ENCODE measurements at places on chromosomes 4 and X.

DNA sequence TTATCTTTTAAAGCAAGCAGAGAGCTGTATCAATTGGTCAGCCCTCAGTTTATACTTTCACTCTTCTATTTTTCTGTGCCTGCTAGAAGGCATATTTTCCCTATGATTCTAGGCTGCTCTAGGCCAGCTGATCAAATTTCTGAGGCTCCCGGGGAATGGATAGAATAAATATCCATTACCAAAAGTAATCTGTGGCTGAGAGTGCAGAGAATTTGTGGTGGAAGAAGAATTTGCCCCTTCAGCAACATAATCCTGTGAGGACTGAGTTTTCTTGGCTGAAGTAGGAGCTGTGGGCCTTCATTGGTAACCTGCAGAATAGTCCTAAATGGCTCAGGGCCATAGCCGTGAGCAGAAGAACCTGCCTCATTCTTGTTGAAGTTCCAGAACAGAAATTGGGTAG, 314.6 kb upstream of the CASK start:
- no peak for DNase-seq

- DNase-seq: no peak
These were observed 9.2 kb downstream of the SPIN3 start for GRCh38 chrX:56986138-56986537.

DNA sequence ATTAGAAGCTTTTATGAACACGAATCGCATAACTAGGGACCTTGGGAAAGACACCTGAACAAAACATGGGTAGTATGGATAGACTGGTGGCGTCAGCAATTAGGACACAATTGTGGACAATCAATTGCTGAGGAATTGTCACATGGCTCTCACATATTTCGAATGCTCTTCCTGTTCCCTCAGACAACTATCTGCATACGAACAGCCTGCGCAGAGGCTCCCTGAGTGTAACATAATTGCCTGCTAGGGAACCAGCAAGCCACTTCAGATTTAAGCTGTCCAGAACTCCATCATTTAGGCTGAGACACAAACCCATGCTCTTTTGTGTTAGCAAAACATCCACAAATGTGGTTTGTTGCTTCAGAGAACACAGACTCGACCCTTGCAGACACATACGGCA, 160.8 kb downstream of the MGST2 start:
- DNase-seq: no peak

DNA sequence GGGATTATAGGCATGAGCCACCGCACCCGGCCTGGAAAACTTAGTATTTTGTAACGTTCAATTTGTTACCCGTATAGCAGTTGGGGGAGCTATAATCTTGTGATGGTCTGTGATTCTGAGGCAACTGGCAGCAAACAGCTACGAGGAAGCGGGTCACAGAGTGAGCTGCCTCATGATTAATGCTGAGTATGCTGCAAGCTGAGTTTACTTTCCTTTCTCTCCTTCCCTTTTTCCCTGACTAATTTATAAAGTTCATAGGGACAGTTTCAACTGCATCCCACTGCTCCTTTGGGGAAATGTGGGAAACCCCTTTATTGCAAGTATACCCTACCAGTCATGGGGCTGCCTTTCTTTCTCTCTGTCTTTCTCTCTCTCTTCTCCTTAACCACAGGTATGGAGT, 17.7 kb upstream of the ELOVL6 start:
- DNase-seq: no peak

GRCh38 chrX:111511477-111511876, at the start of gene SERTM2:
TSS of gene SERTM2 (plus strand) at chrX:111511645. CDS start at chrX:111518858, 7,213 bp downstream.
- no peak for DNase-seq

DNA sequence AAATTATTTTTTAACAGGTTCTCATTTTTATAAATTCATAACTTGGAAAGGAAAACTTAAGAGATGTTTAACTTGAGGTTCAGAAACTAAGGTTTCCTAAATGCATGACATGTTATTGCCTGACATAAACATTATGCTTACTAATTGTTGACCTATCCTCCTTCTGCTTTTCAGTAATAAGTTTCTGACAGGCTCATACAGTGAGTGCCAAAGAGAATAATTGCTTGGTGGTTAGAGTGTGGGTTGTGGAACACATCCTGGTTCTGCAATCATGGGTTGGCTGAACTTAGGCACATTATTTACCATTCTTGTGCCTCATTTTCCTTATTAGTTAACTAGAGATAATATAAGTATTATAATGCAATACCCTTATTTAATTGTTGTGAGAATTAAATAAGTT, 56.5 kb downstream of the BMPR1B start:
- no peak for DNase-seq

DNA sequence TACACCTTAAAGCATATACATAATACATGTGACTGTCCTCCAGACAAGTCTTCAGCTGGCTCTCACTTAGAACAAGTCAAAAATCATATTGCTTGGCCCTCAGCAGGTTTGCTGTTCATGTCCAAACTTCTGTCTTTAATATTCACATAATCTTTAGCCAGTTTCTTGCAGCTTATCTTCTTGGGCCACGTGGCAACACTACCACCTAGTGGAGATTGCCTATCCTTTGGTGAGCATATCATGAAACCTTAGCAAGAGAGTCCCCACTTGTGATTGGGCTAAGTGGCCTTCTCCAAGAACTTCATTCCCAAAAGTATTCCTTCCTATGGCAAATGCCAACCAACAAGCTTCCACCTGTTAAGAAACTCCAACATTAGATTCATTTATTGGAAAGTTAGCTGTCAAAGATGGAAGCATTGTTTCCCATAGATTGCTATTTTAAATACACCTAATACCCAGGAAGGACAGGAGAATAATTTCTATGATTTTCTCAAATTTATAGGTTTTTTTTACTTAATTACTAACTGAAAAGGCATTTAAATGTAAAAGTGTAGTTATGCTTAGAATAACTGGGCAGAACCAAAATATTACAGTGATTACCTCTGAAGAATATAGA, 231.9 kb upstream of the INTU start:
- DNase-seq: no peak

DNA sequence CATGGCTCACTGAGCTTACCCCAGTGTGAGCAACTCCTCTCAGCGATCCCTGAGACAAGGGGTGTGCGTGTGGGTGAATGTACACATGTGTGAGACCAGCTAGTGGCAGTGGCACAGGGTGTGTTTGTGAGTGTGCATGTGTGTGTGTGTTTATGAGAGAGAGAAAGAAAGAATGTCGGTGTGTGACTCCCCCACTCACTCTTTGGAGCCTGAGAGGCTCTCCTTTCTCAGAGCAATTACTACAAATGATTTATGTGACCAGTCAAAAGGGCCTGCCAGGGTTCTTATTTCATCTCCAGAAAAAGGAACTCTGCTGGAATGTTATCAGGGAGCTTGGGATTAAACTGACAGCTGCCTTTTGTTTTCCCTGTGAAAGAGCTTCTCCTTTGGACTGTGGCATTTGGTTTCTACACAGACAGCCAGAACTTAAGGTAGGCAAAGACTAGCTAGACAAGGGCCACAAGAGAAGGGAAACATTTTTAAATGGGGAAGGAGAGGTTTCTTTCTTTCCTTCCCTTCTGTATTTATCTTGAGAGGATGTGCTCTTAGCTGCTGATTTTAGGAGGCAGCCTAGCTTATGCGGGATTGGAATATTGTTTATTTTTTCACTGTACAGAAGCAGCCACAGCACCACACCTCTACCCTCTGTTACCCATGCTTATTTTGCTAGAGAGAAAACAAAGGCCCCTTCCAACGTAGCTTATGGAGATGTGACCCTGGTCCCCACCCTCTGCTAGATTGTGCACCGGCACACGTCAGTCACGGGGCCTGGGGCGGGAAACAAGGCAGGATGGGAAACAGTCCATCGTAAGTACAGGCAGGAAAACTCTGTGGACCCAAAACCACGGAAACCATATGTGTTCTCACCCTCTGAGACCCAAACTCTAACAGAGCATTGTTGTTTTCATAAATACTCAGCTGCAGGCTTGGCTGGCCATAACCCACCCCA, 143.5 kb downstream of the MGST2 start:
- no peak for DNase-seq

DNA sequence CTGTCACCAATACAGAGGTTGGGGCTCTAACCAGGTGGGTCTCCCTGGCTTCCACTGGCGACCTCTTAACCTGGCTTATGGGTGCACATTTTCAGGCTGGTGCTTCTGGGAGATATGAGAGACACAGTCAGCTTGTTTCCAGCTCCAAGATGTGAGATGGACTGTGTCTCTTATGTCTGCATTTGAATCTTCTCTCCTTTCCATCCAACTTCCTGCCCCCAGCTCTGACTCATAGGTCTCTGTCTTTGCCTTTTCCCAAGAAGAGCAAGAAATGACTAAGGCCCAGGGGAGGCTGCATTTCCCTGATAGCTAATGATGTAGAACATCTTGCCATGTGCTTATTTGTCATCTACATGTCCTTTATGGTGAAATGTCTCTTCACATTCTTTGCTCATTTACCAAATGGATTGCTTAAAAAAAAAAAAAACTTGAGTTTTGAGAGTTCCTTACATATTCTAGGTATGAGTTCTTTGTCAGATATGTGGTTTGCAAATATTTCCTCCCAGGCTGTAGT, 3.2 kb upstream of the UXT start:
- DNase-seq: no peak

DNA sequence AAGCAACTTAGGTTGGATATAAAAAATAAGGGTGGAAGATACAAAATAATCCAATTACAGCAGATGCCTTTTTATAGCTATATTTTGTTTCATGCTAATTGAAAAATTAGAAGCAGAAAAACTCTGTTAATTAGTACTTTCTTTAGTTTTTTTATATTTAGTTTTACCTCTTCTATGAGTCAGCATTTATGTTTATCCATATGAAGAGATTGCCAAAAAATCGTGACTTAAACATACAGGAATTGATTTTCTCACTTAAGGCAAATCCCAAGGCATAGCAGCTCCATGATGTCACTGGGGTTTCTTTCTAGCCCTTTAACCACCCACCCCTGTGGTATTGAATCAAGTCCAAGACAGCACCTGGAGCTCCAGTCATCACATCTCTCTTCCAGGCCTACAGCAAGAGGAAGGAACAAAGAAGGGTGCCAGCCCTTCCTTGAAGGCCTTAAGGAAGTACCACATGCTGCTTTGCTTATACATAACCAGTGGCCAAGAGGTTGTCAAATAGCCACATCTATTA, 365.8 kb upstream of the TENM3 start:
- DNase-seq: no peak

DNA sequence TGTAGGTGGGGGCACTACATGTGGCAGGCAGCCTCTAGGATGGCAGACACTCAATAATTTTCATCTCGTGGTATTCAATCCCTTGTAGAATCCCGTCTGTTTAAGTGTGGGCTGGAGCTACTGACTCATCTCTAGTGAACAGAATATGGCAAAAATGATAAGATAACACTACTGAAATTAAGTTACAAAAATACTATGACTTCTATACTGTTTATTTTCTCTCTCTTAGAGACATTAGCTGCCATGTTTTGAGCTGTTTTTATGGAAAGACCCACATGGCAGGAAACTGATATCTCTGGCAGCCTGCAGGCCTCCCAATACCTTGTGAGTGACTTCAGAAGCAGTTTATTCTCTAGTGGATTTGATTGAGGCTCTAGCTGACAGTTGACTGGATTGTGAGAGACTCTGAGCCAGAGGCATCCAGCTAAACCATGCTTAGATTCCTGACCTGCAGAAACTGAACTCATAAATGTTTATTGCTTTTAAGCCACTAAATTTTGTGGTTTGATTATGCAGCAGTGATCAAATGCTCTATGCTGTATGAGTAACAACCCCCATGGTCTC, 298.8 kb upstream of the CTSO start:
- DNase-seq: no peak

GRCh38 chr4:108596344-108596743, 24.0 kb upstream of the RPL34 start:
- no peak for DNase-seq

GRCh38 chrX:8653956-8654355, 78.0 kb downstream of the ANOS1 start:
- no peak for DNase-seq

GRCh38 chr4:10182446-10183424, 66.1 kb upstream of the WDR1 start:
- peak; percentile 12 for DNase-seq

DNA sequence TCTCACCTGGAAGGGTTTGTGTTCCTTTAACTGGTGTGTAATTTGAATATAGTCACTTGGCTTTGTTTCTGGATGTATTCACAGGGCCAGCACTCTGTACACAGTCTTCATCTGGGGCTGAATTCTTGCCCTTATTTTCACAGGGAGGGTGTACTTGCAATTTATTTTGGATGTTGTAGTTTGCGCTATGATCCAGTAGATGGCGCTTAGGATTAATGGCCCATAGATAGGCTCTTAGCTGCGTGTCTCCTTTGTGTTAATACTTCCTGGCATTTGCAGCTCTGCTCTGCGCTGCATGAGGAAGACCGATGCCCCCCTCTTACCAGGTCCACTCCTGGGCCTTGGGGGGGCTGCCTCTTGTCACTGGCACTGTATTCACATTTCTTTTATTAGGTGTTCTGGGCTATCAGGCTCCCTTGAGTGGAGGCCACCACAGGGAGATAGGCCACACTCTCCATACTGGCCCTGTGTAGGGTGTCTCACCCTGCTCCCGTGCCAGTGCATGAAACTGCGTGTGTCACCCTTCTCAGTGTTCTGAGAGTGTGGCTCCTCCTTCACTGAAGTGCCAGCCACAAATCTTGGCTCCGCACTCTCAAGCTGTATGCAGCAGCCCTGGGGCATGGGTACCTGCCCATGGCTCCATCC, 562.2 kb downstream of the ZIC3 start:
- DNase-seq: peak; percentile 0

GRCh38 chr4:124454772-124455270, 257.7 kb downstream of the ANKRD50 start:
- no peak for DNase-seq

GRCh38 chrX:56797574-56798338, 68.7 kb downstream of the NBDY start:
- no peak for DNase-seq

- no peak for DNase-seq
These were observed 37.1 kb upstream of the PDE5A start for GRCh38 chr4:119665752-119666151.

- DNase-seq: no peak
These were observed 156.3 kb downstream of the SLC7A11 start for GRCh38 chr4:138085736-138086305.

- DNase-seq: no peak
These were observed 204.9 kb downstream of the APBB2 start for GRCh38 chr4:41009411-41009810.

- DNase-seq: no peak
These were observed 43.1 kb upstream of the LSM6 start for GRCh38 chr4:146132445-146132844.

- no peak for DNase-seq
These were observed 76.0 kb downstream of the ABLIM2 start for GRCh38 chr4:8082517-8083055.

- no peak for DNase-seq
These were observed 75.9 kb downstream of the MRPL1 start for GRCh38 chr4:77938560-77938959.
